ENCODE measurements at places on chromosomes 12 and 14. TPM values are rescaled to one million over a fixed set of nuclear protein-coding genes. Genes with fewer than 3 reads are reported as not detected.

DNA sequence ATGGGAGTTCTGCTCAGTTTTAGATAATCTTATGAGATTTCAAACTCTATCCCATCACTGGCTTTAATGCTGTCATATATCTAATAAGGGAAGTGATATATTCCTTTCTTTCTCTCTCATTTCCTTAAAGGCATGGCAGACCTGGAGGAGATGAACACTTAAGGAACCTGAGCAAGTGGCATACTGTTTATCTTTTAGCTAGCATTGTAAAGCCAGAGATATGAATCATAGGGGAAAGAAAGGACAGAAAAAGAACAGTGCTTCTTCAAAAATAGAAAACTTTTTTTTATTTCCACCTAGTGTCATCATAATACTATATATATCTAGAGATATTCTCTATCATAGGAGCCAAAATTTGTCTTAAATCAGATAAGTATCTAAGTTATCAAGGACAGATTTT is 68.3 kb upstream of the PSMA6 start:
- H3K27me3 ChIP-seq: no peaks in the 10 kb centered on the region
- H3K4me3 ChIP-seq: no peak overlapping the region
- H3K27ac ChIP-seq: no peak overlapping the region
- H3K36me3 ChIP-seq: no peaks in the 10 kb centered on the region
- peaks cover 7% of the 10 kb centered on the region for H3K4me1 ChIP-seq

GRCh38 chr12:96878704-96879103 is 28.4 kb upstream of the NEDD1 start:
- DNase-seq: no peak
- H3K27ac ChIP-seq: no peak overlapping the region
- no peaks in the 10 kb centered on the region for H3K27me3 ChIP-seq
- H3K36me3 ChIP-seq: no peaks in the 10 kb centered on the region
- no peaks in the 10 kb centered on the region for H3K4me1 ChIP-seq
- H3K4me3 ChIP-seq: no peak overlapping the region

DNA sequence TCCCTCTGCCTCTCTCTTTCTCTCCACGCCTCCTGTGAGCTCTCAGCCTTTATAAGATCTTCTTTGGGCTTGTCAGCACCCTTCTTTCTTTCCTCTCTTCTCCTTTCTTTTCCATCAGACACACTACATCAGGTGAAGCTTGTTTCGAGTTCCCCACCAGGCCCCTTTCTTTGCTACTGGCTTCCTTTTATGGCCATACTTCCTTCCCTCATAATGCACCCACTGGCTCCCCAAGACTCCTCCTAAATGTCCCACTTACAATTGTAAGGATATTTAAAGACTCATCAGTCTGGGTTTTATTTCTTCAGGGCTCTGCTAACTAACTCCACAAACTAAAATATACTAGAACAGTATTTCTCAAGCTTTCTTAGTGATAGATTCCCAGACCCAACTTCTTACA is 3.5 kb upstream of the RNU6-8 start:
- H3K4me3 ChIP-seq: no peak overlapping the region
- no peak for DNase-seq
- no peaks in the 10 kb centered on the region for H3K36me3 ChIP-seq
- no peaks in the 10 kb centered on the region for H3K27me3 ChIP-seq

Gene RPS29
- total RNA-seq: 2,246 TPM

Gene CLMN
- 0.46 TPM for total RNA-seq

Gene BDKRB1
- total RNA-seq: not detected

Measured in endothelial cell (in vitro differentiated cells).